ENCODE measurements at places on chromosomes 13 and 19.

DNA sequence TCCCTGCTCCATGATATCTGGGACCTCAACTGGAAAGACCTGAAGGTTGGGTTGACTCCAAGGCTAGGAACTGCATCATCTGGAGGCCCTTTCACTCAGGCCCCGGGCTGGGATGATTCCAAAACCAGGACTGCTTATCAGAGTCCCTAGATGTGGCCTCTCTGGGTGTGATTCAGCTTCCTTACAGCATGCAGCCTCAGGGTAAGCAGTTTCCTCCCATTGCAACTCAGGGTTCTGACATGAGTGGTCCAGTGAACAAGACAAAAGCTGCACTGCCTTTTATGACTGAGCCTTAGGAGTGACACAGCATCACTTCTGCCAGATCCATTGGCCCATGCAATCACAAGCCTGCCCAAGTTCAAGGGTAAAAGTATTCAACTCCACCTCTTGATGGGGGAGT is 502.8 kb downstream of the COG6 start:
- DNase-seq, result peak; percentile 81

DNA sequence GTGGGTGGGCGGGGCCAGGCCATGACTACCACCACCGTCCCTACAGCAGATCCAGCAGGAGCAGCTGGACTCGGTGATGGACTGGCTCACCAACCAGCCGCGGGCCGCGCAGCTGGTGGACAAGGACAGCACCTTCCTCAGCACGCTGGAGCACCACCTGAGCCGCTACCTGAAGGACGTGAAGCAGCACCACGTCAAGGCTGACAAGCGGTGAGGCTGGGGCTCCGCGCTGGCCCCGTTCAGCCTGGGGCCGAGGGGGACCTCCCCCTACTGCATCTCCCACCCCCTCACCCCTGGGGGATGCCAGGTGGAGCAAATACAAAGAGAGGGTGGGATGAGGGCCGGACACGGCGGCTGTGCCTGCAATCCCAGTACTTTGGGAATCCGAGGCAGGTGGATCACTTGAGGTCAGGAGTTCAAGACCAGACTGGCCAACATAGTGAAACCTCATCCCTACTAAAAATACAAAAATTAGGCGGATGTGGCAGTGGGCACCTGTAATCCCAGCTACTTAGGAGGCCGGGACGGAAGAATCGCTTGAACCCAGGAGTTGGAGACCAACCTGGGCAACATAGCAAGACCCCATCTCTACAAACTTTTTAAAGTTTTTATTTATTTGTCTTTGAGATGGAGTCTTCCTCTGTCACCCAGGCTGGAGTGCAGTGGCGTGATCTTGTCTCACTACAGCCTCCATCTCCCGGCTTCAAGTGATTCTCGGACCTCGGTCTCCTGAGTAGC is 18.1 kb upstream of the CELF5 start:
- no peak for DNase-seq

- DNase-seq, result no peak
Observed at GRCh38 chr13:36067746-36068381, 63.3 kb downstream of the DCLK1 start.

GRCh38 chr19:48745208-48745995 is 1.3 kb downstream of the IZUMO1 start:
- no peak for DNase-seq

DNA sequence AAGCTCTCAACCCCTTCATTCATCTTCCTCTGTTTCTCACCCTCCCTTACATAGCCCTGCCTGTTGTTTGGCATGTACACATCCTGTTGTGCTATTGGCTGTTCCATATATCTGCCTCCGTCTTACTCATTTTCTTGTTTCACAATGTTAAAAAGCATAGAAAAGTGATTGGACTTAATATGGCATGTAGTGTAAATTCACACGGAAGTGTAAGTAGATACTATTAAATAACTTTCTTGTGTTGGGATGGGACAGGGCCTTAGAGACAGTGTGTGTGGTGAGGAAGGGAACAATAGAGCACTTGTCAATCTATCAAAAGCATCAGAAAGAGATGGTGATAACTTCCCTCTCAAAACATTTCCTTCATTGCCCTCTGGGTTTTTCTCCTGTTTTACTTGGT is 12.3 kb downstream of the LMO7 start:
- DNase-seq, result no peak

GRCh38 chr13:66888698-66889097 is 341.4 kb downstream of the PCDH9 start:
- no peak for DNase-seq

GRCh38 chr13:112210371-112210770 is 143.4 kb downstream of the SOX1 start:
- peak; percentile 77 for DNase-seq

DNA sequence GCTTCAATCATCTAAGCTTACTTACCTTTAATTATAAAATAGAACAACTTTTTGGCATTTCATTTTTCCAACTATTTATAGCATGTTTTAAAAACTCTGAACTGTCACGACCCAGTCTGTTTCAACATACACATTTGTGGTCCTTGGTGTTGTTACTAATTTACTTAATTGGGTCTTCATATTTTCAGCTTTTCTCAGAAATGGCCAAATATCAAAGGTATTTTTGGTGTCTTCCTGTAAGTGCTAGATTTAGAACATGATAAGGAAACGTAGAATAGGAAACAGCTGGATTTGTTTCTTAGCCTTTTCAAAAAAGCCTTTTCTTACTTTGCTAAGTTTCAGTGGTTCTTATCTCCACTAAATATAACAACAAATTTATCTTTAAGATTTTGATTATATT is 11.4 kb downstream of the LPAR6 start:
- no peak for DNase-seq

DNA sequence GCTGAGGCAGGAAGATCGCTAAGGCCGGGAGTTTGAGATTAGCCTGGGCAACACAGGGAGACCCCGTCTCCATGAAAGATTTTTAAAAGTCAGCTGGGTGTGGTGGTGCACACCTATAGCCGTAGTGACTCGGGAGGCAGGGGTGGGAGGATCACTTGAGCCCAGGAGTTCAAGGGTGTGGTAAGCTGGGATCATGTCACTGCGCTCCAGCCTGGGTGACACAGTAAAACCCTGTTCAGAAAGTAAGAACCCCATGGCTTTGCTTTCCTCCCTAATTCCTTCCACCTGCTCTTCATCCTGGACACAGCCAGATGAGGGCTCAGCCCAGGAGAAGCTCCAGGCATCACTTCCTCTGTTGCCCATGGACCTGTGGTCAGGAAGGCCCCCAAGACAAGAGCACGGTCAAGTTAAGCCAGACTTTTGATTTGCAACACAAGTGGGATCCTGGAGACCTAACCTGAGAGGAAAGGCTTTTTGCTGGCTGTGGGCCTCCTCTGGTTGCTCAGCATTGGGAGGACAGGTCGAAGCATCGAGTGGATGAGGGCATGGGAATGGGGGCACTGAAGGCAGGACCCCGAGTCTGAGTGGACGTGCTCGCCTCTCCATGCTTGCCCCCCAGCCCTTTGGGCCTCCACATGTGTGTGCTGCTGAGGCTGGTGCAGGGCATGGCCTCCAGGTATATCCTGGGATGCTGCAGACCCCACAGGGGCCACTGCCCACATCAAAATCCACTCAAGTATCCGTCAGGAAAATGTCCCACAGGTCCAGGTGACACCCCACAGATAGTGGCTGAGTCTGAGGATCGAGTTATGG is 25.4 kb downstream of the TUBA3C start:
- DNase-seq, result no peak

GRCh38 chr13:40026174-40026585 is 370.7 kb downstream of the COG6 start:
- no peak for DNase-seq

GRCh38 chr13:43003010-43003409 is 11.0 kb upstream of the EPSTI1 start:
- DNase-seq, result no peak

DNA sequence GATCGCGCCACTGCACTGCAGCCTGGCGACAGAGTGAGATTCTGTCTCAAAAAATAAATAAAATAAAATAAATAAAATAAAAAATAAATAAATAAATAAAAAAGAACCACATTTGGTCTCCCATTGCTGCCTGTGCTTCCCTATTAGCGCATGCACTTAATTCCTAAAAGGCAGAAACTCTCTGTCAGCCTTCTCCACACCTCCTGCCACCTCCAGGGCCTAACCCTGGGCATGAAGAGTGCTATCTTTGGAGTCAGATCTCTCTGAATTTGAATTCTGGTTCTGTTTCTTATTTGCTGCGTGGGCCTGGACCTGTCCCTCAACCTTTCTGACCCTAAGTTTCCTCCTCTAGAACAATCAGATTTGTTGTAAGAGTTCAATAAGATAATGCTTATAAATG is 11.3 kb downstream of the NCAN start:
- no peak for DNase-seq

GRCh38 chr19:16586991-16587832 is 15.0 kb upstream of the SLC35E1 start:
- peak; percentile 87 for DNase-seq

- DNase-seq, result peak; percentile 64
Observed at GRCh38 chr19:23283925-23284324, 33.7 kb upstream of the ZNF724 start.

DNA sequence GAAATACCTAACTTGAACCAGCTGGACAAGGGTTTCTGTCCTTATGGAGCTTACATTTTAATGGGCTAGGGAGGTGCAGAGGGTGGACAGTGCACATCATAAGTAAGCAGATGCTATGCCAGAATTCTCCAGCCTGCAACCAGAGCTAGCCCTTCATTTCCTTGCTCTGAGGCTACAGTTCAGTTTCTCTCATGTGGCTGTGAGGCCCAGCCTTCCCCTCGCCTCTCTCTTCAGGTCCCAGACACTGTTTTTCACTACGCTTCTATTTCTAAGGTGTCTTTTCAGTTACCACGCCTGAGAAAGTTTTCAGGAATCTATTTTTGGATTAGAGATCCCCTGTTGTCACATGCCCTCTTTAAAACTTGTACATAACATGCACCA is 141.9 kb downstream of the PCCA start:
- DNase-seq, result no peak

DNA sequence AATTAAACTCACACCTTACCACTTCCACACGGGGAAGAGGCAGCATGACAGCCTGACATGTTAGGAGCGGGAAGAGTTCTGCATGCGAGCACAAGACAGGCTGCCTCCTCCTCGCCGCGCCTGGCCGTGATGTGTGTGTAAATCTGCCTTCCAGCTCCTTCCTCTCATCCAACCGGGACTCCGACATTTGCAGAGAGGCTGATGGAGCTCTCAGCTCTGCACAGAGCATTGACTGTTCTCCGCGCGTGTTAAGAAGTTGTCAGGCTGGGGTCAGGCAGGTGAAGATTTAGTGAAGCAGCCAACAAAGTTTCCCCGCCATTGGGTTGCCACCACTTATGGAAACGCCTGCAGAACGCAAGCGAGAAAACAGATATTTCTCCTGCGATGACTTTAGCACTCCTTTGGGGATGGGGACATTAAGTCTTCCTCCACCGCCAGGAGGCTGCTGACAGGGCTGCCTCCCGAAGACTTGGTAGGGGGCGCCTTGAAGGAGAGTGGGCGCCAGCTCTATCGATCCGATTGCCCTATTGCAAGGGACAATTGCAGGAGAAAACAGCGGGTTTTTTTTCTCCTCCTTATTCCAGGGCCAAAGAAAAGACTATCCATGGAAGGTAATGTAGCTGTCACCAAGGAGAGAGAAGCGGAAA is 213.9 kb upstream of the TSHZ3 start:
- DNase-seq, result peak; percentile 33

DNA sequence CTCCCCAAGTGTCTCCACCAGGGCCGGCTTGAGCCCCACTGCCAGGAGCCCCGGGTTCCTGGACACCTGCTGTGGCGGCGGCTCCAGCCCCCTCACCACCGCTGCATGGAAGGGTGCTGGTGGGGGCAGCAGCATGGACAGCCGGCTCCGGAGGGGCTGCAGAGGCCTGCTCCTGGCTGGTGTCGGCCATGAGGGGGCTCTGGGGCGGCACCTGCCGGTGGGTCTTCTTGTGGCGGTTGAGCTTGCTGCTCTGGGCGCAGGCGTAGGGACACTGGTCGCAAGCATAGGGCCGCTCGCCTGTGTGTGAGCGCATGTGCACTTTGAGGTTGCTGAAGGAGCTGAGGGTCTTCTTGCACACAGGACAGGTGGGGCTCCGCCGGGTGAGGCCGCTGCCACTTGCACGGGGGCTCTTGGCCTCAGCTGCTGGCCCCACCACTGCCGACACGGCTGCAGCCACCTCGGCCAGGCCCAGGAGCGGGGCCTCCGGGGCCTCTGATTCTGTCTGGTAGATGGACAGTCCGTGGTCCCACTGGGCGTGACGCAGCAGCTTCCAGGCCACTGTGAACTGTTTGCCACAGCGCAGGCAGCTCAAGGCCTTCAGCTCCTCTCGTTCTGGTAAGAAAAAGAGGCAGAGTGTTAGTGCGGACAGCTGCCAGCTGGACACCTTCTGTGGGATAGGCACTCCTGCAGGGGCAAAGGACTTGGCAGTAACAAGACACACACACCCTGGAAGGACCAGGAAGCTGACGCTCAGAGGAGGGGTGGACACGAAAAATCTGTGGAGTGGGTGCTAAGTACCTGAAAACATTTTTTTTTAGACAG is 4.1 kb downstream of the ZNF296 start:
- no peak for DNase-seq

DNA sequence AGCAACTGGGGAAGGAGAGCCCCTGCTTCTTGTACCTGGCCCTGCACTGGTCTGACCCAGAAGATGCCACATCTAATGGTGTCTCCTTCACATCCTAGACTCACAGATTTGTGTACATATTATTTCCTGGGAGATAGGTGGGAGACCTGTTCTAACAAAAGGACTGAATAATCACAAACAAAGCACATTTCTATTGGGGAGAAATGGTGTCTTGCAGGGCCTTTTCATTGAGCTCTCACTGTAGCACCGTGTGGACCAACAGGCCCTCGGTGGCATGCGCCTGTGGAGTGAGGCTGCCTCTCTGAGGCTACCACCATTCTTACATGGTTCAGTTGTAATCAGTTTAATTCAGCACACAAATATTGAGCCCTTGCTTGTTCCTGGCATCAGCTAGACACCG is 989 bp upstream of the SACS start:
- DNase-seq, result no peak

DNA sequence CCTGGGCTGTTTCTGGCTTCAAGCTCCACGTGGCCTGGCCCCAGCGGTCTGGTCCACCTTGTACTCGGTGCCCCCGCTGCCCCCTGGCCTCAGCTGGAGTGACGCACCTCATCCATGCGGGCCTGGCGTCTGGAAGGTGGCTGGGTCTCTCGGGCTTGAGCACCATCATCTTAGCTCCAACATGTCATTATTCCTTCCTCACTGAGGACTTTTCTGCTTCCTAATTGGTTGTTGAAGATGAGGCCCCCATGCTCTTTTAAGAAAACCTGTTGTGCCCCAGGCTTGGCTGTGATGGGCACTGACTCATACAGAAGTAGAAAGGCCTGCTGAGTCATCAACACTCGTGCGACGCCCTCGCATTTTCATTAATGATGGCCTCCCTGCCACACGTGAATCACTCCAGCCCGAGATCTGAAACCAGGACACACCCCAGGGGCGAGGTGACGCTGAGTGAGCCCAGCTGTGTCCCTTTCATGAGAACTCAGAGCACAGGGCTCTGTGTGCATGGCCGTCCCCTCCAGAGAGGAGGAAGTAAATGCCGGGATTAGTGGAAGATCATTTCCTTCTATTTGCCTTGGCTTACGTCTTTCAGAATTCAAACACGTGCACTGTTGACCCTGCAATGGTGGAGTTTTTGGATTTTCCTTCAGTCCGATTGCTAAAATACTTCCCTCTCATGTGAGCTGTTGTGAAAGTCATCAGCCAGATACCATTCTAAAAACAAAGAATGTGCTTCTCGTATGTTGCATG is 14.0 kb upstream of the GJA3 start:
- peak; percentile 96 for DNase-seq
